Fibroblast of skin of right biceps (primary cell): ENCODE measurements at places on chromosomes 3 and 15.

- DNase-seq: peak; percentile 26
Measured at GRCh38 chr15:84833447-84834228, 16.5 kb downstream of the ALPK3 start.

- DNase-seq: peak; percentile 49
Measured at GRCh38 chr3:113769551-113769950, 22.7 kb downstream of the ATP6V1A start.

- DNase-seq: no peak
Measured at GRCh38 chr3:185340751-185341150, 22.2 kb upstream of the MAP3K13 start.

DNA sequence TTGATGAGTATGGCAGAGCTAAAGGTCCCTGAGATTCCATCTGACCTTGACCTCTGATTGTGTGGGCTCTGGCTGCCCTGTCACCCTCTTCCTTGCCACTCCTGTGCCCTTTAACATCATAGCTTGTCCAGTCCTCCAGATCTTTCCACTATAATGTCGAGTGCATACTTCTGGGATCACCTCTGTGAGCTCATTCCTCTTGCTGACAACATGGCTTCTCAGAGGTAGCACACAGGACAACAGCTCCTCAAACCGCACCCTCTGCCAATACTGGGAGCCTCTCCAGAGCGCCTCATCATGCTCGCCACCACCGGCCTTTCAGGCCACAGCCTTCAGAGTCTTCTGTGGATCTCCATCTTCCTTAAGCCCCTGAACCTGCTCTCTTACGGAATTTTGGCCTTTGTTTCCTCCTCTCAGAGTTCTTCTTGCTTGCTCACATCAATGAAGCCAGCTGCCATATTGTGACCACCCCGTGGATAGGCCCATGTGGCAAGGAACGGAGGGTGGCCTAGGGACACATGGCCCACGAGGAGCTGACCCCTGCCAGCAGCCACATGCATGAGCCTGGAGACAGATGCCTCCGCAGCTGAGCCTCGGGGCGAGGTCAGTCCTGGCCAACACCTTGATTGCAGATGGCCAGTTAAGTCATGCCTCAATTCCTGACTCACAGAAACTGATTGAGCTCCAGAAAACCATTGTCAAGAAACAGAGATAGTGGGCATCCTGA lies 31.1 kb downstream of the PLA2G4D start:
- DNase-seq: no peak

DNA sequence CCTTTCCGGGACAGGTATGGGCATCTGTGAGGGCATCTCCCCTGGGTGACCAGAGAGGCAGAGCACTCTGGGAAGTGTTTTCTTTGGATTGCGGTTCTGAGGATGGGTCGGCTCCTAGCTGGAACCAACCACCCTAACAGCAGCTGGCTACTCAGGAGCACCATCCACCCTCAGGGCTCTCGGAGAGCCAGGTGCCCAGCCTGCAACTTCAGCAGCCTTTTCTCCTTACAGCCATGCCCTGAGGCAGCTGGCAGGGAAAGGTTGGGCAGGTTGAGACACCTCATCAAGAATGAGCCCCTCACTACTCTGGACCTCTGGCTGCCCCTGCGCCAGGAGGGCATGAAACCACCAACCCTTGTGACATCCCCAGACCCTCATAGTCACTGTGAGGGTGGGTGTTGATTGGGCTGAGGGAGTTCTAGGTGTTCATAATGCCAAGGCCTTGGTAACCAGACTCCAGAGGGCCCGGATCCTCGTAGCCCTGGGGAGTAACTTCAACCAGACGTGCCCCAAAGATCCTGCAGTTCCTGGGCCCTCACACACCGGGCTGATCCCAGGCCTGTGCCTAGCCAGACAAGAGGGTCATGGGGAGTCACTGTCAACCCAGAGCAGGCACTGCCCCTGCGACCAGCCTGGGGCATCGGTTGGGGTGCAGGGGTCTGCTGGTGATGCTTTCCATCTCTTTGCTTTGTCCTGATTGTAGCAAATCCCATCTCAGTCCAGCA lies 114.4 kb upstream of the ABHD17C start:
- DNase-seq: no peak

DNA sequence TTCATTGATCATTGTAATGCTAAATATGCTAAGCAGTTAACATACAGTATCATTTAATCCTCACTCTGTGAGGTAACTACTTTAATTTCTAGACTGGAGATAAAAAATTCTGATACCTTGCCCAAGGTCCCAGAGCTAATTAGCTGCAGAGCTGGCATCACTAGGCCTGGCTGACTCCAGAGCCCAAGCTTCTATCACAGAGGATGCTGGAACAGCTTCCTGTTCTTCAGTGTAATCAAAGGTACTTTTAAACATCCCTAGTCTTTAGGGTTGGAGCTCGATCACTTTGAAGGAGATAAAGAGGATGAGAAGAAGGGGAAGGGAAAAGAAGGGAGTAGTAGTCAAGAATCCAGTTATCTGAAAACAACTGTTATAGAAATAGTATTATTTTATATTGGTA lies 37.1 kb upstream of the BOC start:
- no peak for DNase-seq

- DNase-seq: no peak
Measured at GRCh38 chr15:43977072-43977884, 150.5 kb downstream of the WDR76 start.

- DNase-seq: no peak
Measured at GRCh38 chr3:30721314-30721634, 114.9 kb downstream of the TGFBR2 start.

- no peak for DNase-seq
Measured at GRCh38 chr15:85318732-85319076, 61.7 kb upstream of the AKAP13 start.

DNA sequence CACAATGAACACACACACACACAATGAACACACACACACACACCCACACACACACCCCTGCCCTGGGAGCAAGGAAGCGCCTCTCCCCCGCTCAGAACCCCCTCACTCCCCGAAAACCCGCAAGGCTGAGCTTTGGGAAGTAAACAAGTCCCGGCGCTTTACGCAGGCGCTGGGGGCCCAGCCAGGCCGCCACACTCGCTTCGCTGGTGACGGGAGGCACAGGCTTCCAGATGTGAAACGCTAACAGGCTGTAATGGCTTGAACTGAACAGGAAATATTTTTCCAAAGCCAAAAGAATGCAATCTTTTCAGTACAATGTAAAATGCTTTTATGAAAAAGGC lies 122.7 kb upstream of the IGF1R start:
- peak; percentile 53 for DNase-seq

GRCh38 chr3:184561913-184562877 lies 610 bp downstream of the EPHB3 start:
- no peak for DNase-seq

DNA sequence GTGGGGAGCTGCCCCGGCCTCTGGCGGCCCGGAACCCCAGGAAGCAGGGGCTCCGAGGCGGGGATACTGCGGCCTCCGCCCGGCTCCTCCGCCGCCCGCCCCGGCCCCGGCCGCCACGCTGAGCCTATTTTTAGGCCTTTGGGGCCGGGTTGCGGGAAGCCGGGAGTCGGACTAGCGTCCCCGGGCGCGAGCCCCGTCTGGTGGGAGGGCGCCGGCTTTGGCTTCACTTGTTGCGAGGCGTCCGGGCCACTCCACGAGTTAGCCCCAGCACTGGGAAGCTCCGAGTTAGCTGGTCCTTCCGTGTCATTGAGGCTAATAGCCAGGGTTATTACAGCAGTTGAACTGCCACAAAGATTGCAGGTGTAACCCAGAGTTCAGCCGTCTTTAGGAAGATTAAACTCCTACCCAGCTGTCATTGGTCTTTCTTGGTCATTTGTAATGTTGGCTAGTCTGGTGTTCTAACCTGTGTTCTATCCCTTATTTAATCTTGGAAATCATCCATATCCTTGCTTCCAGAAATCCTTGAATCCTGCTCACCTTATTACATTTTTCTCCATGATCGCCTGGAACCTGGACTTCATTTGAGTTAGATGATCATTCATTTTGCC lies 791 bp downstream of the GYG1 start:
- peak; percentile 50 for DNase-seq

DNA sequence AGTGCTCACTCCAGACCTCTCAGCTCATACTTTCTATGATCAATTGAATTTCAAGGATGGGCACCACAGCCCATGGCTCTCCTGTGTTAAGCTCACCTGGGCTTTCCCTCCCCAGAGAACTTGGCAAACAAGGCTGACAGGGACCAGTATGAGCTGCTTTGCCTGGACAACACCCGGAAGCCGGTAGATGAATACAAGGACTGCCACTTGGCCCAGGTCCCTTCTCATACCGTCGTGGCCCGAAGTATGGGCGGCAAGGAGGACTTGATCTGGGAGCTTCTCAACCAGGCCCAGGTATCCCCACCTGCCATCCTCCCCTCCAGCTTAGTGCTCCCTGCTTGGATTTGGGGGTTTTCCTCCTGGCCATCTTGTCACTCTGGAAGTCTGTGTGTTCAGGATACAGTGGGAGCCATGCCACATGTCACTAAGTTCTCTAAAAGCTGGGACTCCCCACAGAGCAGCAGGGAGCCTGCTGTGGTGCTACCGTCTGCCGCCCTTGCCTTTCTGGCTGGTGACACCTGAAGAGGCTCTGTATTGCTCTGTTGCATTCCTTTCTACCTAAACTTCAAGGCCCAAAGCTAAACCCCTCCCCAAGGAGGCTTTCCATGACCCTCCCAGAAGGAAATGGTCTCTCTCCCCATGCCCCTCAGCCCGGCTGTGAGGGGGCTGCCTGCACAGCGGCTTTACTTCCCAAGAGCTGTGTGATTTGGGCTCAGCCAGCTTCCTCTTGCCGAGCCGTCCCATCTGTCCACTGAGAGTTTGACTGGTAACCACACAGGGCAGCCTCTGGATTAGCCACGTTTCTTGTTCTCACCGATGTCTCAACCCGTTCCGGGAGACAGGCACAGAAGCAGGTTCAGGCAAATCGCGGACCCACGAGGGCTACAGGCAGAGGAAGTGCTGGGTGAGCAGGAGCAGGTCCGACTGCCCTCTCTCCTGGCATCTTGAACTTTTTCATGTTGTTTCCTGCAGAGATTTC lies 10.8 kb downstream of the TF start:
- DNase-seq: no peak

GRCh38 chr3:144032531-144033239 lies 61.1 kb downstream of the DIPK2A start:
- no peak for DNase-seq

DNA sequence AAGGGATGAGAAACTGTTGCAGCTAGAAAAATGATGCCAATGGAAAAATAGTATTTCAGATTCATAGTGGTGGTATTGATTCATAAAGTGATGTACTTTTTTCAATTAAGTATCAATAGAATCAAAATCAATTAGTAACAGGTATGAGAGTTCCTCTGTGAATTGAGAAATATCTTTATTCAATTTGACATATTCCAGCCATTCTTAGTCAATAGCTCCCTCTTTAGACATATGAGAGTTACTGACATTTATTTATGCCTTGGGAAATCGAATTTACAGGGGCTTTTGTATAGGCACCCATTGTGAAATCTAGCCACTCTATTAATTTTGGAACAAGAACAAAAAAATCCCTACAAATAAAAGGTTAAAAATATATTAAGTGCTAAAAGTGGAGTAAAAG lies 386.9 kb upstream of the CNTN3 start:
- peak; percentile 8 for DNase-seq

GRCh38 chr3:143286392-143287010 lies 166.9 kb downstream of the CHST2 start:
- no peak for DNase-seq

- DNase-seq: no peak
Measured at GRCh38 chr3:188257384-188258026, 103.5 kb downstream of the LPP start.

DNA sequence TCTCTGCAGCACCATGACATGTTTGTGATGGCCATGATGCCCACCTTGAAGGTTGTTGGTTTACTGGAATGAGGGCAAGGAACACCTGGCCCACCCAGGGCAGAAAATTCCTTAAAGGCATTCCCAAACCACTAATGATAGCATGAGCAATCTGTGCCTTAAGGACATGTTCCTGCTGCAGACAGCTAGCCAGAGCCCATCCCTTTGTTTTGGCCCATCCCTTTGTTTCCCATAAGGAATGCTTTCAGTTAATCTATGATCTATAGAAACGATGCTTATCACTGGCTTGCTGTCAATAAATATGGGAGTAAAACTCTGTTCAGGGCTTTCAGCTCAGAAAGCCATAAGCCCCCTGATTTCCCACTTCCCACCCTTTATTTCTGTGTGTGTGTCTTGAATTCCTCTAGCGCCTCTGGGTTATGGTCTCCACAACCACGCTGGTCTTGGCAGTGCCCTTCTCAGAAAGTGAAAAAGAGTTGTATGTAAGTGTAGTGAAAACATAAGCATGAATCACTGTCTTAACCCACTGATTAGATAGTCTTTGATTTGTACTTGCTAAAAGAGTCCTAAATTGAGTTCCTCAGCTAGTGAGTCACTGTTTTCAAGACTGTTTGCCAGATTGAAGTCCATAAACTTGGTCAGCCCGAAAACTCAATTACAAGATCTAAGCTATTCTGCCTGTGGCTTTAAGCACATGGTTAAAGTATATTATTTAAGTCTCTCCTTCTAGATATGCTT lies 19.0 kb upstream of the CCR2 start:
- DNase-seq: peak; percentile 5

GRCh38 chr15:57236561-57237300 lies 139.6 kb upstream of the CGNL1 start:
- no peak for DNase-seq

- peak; percentile 26 for DNase-seq
Measured at GRCh38 chr3:178059119-178059518, 477.1 kb upstream of the KCNMB2 start.

DNA sequence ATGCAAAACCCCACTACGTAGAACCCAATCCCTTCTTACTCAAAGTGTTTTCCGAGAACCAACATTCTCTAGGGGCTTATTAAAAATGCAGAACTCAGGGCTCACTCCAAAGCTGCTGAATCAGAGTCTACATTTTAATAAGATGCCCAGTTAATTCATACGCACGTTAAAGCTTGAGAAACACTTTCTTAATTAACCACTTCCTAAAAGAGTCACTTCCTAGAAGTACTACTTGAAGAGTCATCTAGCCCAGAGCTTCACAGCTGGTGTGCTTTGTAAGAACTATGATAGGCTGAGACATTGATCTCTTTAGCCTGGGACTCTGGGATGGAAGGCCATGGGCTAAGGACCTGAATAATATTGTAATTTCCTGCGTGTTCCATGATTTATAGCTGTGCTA lies 9.0 kb downstream of the COL6A5 start:
- DNase-seq: peak; percentile 53

DNA sequence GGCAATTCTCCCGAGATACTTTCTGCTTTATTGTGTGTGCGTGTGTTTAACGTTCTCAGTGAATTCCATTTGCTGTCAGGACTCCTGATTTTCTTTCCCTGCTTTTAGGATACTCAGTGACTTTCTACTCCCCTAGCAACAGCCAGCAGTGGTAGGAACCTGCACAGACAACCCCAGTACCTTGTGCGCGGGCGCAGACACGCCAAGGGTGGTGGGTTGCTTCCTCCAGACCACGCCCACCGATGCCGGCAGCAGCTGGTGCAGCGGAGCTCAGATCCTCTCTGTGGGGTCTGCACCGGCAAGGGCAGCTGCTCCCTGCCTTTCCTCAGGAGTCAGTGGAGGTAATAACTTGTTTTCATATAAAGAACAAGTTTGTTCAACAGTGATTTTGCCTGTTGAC lies 225.1 kb upstream of the NDN start:
- no peak for DNase-seq
